Pons (tissue), 1 donor: ENCODE measurements at places on chromosomes 7 and 10.

- no peak for DNase-seq
Observed at GRCh38 chr10:86229376-86229775, 137.2 kb downstream of the GRID1 start.

- DNase-seq, result no peak
Observed at GRCh38 chr10:33478675-33479125, 144.2 kb upstream of the NRP1 start.

- no peak for DNase-seq
Observed at GRCh38 chr7:155570991-155571390, 24.6 kb upstream of the CNPY1 start.

- DNase-seq, result no peak
Observed at GRCh38 chr10:3668966-3669330, 116.1 kb downstream of the KLF6 start.

DNA sequence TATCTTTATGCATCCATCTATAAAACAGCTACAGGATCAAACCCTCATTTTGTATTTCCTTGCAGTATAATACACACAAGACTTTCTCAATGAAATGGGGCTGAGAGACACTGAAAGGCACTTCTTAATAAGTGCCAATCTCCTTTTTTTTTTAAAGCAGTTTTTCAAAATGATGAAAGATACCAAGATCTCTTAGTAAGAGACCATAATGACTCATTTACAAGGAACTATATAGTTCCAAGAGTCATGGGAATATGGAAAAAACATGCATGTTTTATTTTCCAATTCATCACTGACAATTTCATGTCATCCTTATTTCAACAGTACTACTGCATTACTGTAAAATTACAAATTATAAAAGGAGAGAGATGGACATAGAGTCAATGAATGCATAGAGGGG is 973.7 kb downstream of the GATA3 start:
- no peak for DNase-seq

DNA sequence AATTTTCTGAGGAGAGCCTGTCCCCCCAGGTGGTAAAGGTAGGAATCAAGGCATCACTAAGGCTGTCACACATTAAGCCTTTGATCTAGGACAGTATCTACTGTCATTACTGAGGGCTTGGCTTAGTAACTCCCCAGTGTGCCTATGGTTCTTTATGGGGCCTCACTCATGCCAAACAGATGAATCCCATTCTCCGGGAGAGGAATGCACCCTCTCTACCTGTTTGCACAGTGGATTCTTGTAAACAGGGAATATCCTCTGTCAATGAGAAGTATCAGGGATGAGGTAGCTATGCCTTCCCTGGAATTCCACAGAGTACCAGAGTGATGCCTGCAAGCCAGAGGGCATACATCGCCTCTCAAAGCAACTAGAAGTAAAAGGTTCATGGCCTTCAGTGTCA is 3.9 kb upstream of the CPN1 start:
- DNase-seq, result no peak

DNA sequence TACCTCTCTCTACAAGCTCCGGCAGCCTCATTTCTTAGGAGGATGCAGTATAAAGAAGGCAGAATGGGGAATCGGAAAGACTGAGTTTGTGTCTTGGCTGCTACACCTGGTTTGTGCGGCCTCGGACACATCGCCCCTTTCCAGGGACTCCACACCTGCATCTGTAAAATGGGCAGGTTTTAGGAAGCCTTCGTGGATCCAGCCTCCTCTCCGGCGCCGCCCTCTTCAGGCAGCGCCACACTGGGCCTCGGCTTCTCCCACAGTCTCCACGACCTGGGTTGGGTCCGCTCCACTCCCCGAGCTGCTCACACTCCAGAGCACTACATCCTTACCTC is 341 bp downstream of the GOT1 start:
- no peak for DNase-seq

DNA sequence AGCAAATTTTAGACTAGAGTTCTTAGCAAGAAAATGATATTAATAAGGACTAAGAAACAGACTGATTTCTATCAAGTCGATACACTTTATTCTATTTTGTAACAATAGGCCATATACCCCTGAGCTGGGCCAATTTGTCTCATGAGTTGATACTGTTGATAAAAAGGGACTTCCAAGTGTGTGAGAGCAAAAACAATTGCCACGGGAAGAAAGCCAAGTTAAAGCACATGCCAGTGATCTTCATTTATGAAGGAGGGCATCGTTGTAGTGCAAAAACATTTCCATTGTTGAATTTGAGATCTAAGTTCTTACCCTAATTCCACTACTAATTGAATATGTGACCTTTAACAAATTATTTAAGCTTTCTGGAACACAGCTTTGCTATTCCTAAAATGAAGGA is 119.9 kb downstream of the CNOT4 start:
- no peak for DNase-seq
